ENCODE measurements at places on chromosomes 6 and 20. TPM values are rescaled to one million over a fixed set of nuclear protein-coding genes. Genes with fewer than 3 reads are reported as not detected.

GRCh38 chr6:49225471-49225870, 237.6 kb downstream of the MMUT start:
- DNase-seq, result no peak

DNA sequence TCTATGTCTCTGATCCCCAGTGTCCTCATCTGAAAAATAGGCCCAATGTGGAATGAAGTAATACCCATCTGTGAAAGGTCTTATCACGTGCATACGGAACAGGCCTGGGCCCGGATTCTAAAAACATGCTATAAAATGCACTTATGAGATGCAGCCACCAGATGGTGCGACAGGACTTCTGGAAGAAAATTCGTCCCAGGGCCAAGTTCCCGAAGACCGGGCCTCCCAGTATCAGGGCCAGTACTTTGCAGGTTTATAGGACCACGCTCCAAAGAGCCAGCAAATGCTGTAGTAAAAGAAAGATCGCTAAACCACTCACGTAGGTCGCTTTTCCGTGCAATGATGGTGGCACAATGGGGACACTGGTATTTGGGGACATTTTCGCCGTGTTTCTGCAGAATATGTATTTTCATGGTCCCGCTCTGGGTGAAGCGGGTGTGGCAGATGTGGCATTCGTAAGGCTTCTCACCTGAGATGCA, 10.6 kb downstream of the CTCFL start:
- DNase-seq, result peak; percentile 77

DNA sequence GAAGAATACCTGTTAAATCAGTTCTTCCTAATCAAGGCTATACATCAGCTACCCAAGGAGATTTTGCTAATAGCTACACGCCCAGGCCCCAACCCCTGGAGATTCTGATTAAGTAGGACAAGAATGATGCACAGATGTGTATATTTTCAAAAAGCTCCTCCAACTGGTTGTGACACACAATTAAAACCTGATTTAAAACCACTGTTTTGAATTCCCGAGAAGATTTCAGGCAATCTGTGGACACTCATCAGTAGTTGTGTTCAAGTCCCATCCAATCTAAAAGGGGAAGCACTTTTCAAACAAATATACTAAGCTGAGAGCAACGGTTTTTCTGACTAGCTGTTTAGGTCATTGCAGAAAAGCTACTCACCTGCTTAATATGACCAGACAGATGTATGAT, 118.9 kb upstream of the NHSL1 start:
- no peak for DNase-seq

- DNase-seq, result no peak
These were observed 499.8 kb upstream of the PTCHD4 start for GRCh38 chr6:48610846-48611245.

- no peak for DNase-seq
These were observed 24.1 kb downstream of the BPIFB4 start for GRCh38 chr20:33103556-33103955.

DNA sequence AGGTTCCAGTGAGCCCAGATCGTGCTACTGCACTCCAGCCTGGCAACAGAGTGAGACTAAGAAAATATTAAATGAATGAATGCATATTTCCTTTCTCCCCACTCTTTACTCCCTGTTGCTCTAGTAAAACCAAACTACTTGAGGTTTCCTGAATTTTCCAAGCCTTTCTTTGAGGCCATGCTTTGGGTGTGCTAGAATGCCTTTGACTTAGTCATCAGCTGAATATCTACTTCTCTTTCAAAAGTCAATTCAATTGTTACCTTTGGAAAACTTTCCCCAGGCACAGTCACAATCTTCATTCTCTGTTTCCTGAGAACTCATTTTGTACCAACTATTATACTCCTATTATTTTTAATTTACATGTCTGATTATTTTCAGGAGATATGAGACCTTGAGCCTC, 27.5 kb upstream of the CEP85L start:
- no peak for DNase-seq

DNA sequence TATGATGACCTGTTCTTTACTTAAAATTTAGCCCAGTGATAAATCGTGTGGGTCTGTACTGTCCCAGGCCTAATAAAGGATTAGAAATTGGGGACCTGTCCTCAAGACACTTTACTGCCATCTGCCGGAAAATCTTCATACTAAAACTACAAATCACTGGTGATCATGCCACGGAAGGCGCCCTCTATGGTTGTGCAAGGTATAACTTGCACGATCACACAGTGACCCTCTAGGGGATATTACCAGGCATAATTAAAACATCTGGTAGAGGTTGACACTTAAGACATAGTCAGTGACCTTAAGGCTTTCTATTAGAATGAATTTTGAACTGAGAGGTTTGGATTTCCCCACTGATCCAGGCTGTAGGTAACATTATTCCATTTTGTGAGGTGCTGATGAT, 172.6 kb downstream of the BMP2 start:
- no peak for DNase-seq

DNA sequence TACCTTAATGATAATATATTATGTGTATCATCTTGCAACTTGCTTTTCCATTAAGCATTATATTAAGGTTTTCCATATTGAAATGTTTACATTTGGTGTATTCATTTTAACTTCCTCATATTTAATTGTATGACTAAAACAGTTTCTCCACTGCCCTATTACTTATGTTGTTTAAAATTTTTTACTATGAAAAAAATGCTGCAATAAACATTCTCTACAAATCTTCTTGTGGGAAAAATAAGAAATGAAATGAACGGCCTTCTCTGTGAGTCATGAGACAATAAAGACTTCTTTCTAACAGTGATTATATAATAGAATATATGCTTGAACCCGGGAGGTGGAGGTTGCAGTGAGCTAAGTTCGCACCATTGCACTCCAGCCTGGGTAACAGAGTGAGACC, 25.5 kb downstream of the FASTKD5 start:
- DNase-seq, result no peak

DNA sequence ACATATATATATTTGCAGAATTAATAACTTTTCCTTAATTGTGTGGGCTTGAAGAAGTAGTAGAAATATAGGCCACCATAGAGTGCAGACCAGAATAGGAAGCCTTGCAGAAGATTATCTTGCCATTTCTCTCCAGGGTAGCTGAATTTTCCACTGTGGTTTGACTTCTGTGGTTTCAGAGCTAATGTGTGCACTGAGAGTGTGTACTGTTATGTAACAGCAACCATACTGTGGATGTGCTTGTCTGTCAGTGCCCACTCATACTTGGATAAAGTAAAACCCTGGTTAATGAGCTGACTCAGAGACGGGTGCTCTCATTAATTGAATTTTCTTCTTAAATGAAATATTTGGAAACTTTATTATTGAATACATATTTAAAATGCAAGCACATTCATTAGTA, 57.2 kb downstream of the CEP43 start:
- DNase-seq, result no peak

DNA sequence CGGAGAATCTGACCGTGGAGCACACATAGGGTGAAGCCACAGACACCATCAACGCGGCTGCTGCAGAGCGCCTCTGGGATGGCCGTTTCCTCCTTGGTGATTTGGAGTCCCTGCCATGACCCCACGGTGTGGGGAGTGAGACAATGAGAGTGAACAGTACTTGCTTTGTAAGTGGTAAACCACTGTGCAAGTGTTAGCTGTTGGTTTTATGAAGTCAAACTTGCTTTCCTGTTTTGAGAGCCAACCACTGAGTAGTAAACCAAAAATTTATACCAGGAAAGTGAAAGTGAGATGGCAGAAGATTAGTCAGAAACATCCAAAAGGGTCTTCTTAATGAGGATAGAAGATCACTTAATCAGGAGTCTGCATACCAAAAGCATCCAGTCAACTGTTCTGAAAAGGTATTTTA, 160.7 kb downstream of the FOXC1 start:
- DNase-seq, result no peak

DNA sequence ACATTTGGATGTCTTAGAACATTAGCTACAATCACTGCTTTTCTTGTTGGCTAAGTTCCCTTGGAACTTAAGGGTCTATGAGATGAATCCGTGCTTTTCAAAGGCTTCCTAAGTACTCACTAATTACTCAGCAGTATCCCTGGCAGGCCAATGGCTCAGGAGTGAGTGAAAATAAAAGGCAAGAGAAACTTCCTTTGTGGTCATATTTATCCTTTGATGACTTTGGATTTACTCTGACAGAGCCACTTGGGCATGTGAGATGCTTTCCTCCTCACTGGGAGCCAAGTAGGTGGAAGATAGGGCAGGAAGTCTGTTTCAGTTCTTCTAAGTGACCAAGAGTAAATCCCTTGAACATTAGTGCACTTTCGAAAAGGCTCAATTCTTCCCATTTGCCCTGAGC, 224.3 kb upstream of the FOXA2 start:
- no peak for DNase-seq

DNA sequence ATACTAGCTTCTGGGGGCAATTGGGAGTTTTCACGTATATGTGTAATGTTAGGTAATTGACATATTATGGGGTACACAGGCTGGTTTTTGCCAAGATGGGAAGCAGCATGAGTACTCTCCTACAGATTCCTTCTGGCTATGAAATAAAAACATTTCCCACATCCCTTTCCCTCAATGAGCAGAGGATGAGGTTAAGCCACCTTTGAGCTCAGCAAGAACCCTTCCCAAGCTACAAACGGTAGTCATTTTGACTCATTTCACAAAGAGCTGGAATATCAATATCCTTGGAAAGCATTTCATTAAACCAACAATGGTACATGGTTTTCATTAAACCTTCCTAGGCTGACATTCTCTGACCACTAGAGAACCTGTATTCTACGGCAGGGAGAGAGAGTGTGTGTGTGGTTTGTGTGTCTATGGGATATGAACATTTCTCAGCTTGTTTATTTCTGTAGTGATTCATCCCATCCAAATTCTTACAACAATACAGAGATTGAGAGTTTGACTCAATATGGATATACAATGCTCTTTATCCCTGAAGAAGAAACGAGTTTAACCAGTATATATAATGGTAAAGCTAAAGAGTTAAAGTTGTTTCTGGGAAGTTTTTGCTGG, 119.5 kb downstream of the ARHGAP18 start:
- DNase-seq, result no peak

DNA sequence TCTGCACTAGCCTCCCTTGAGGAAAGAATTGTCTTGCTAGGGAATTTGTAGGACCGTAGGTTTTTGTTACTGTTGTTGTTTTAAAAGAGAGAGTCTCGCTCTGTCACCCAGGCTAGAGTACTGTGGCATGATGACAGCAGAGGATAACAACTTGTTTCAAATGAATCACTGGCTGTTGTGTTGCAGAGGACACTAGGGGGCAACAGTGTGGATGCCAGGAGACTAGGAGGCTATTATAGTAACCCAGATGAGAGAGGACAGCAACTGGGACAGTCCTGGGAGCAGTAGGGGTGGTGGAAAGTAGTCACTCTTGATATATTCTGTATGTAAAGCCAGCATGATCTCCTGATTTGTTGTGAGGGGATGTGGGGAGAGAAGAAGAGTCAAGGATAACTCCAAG, 41.8 kb upstream of the LAMA4 start:
- DNase-seq, result no peak

DNA sequence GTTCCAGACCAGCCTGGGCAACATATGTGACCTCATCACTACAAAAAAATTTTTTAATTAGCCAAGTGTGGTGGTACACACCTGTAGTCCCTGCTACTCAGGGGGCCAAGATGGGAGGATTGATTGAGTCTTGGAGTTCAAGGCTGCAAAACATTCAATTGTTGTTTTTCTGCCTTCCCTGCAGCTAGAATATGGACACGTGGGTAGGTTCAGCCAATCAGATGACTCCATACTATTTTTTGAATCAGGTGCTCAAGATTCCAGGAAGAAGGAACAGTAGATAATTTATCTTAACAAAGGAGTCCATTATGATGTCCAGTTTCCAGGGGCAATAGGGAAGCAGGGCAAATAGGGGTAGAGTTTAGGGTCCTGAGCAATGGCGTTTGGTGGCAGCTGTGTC, 2.4 kb upstream of the DEFB119 start:
- DNase-seq, result no peak

DNA sequence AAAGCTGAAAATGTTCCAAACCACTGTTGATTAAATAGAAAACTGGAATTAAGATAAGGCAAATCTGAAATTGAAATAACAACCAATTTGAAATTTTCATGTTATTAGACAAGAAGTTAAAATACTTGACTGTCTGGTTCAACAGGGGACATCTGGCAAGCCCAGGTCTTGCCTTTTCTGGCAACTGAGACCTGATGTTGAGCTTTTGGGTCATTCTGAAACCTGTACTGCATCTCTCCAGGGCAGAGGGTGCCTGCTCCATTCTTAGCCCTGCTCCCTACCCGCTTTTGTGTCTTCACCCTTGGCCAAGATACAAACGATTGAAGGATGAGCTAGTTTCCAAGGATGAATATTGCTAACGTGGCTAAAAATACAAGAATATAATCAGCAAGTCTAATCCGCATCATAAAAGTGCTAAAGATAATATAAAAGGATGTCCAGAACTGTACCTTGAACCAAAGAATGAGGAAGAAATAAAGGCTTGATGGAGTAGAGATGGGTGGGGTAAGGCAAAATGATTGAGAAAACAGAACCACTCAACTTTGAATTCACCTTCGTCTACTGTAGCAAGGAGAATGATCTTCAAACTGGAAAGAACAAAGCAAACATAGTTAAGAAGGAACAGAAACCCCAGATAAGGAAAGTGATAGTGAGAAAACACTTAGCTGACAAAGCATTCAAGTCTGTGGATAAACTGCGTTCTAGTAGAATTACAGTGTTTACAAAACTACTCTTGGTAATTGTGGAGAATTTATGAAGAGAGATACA, 109.8 kb upstream of the MAN1A1 start:
- no peak for DNase-seq

The IMPG1 gene
- total RNA-seq, result not detected

The UBD gene
- total RNA-seq, result 10.1 TPM

The ZNF311 gene
- not detected for total RNA-seq

The SSTR4 gene
- not detected for total RNA-seq

The MOG gene
- not detected for total RNA-seq

The BTN3A1 gene
- 11.4 TPM for total RNA-seq

The CDSN gene
- not detected for total RNA-seq

The MDFI gene
- total RNA-seq, result 6.7 TPM

The EPB41L1 gene
- total RNA-seq, result 53.4 TPM

The POPDC3 gene
- not detected for total RNA-seq

The CSE1L gene
- 16.5 TPM for total RNA-seq

The CAGE1 gene
- 0.26 TPM for total RNA-seq

The NINL gene
- total RNA-seq, result 6.7 TPM

All from body of pancreas (tissue), 4 donors.